ENCODE measurements at places on chromosomes 7 and 10.
A peak's percentile ranks its signal among the peaks of the same experiment; 100 is the strongest.

DNA sequence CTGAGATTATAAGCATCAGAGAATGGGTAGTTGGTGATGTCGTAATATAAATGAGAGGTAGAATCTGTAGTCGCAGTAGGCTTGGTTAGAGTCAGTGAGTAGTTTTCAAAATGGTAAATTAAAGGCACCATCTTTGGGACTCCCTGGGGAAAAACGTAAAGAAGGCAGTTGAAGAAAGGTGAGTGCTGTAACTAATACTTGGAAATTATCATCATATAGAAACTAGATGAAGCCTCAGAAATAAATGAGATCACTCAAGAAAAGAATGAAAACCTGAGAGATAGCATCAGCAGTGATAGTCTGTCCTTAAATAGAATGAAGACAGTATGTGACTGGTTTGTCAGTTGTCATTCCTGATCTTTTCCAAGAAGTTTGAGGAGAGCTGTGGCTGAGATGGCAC, 23.8 kb downstream of the PALS2 start:
- DNase-seq, result no peak

GRCh38 chr7:132500727-132501440, 75.4 kb downstream of the PLXNA4 start:
- no peak for DNase-seq

GRCh38 chr7:150852371-150852905, at the start of gene AOC1:
Gene AOC1 (plus strand): TSS chr7:150852517. CDS start chr7:150856471, 3,954 bp downstream.
- no peak for DNase-seq

- DNase-seq, result no peak
Observed at GRCh38 chr10:79266084-79266483, 81.2 kb upstream of the PPIF start.

DNA sequence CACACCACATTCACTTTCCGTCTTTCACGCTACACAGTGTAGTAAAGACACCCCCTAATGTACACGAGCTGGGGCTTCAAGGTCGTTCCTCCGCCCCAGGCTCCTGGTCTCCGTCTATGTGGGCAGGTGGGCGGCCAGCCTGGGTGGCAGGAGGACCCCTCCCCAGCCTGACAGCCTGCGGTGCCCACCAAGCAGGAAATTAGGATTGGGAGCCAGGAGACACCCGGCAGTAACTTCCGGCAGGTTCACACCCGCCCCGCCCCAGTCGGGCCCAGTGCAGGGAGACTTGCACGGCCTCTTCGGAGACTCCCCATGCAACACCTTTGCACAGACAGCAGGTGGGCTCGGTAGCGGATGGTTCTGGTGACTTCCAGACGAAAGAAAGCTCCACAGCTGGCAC, 27.7 kb upstream of the ADGRA1 start:
- DNase-seq, result no peak

GRCh38 chr7:4722960-4723630, 41.0 kb downstream of the FOXK1 start:
- DNase-seq, result no peak

GRCh38 chr10:14583252-14583651, 191.4 kb downstream of the FAM107B start:
- peak; percentile 71 for DNase-seq

DNA sequence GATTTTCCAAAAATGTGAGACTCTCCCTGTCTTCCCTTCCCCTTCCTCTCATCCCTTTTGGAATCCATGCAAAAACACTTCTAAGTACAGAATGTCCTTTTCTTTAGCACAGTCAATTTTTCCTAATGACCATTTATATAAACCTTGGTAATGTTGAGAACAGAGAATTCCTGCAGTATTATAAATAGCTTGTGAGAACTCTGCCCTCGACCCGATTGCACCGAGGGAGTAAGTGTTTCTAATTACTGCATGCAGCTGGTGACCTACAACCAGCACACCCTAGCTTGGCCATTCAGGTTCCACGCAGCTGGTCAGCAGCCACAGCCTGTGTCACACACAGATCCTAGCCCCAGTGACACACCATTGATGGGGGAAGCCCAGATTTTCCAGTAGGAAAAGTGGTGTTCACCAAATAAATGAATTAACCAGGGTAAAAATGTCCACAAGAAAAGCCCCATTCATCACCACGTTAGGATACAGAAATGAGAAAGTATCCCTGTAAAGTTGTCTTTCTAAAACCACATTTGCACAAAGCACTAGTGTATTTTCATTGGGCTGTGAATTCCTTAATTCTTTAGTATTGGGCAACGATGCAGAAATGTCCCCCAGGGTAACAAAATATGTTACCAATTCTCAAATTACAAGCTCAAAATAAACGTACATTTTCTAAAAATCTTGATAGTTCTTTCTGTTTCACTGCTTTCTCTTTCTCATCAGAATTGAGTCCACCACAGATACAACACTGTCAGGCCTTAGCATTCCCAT, 499.0 kb upstream of the KLF6 start:
- no peak for DNase-seq

- no peak for DNase-seq
Observed at GRCh38 chr10:84727398-84727797, 399.0 kb downstream of the CCSER2 start.

DNA sequence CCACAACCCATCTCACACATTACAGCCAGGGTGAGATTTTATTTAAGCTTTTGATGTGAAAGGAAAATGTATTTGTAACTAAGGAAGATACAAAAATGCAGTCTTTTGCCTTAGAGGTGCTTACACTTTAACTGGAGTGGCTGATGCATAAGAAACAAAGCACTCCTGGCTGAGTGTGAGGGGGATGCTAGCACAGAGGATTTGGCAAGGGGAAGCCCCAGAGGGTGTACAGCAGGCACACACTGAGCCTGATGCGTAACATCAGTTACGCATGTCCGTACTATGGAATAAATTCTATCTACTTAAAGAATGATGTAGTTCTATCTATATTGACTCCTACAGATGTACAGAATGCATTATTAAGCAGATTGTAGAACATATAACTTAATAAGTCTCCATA, 17.8 kb downstream of the GIMAP8 start:
- no peak for DNase-seq

- no peak for DNase-seq
Observed at GRCh38 chr10:1195828-1196227, 139.6 kb downstream of the WDR37 start.

DNA sequence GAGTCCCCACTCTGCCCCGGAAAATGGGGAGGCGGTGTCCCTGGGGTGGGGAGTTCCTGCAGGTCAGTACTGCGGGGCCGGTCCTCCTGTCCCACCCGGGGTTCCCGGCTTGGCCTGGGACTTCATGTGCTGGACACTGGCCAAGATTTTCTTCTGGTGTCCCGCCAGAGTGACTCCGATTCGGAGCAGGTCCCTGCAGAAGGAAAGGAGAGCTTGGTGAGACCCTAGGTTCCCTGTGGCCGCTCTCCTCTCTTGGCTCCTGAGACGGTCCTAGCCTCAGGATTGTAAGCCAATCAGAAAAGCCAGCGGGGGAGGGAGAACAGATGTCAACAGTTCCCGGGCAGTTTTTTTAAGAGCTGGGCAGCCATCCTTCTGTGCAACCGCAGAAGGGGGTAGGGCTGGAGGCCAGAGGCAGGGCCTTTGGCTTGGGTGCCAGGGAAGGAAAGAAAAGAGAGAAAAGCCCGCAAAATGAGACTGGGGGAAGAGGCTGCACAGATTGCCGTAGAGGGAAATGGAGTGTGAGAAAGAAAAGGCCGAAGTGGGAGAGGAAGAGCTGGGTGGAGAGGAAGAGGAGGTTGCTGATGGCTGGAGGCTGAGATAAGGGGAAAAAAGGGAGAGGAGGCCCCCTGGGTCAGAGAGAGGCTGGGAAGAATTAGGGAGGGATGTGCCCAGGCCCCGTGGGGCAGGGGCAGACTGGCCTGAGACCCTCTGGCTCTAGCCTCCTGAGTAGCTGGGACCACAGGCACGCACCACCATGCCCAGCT, 23.7 kb downstream of the EPHB4 start:
- no peak for DNase-seq

- DNase-seq, result no peak
Observed at GRCh38 chr7:2374830-2375728, 20.5 kb downstream of the EIF3B start.

DNA sequence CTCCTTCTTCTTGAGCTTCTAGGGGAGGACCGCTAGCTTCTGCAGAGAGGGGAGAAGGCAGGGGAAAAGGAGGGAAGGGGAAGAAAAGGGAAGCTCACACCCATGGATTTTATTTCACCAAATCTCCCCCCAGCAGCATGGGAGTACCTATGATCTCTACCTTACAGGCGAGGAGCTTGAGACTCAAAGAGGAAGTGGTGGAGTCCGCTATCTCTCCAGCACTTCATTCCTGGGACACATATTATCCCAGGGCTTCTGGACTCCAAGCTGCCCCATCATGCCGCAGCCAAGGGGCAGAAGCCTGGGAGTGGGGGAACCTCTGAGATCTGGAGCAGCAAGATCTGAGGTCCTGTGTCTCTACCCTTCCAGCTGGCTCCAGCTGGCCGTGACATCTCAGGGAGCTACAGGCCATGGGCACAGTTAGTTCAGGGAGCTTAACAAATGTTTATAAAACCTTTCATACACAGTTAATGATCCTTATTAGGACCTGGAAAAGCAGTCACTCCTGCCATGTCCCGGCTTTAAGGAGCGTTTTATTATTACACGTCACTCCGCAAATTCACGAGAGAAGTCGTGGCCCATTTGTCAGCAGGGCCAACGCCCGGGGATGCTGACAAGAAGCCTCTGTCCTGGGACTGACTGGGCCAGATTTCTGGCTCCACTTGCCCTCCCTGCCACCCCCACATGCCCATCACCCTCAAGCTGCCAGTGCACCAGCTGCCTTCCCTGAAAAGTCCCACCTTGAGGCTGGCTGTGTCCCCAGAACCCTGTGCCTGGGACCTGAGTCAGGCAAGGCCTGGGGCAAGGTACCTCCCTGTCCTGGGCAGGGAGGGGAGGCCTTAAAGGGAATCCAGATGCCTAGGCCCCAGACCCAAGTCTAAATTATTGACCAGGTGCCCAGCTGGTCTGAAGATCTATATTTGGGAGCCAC, 132.1 kb upstream of the ZMIZ1 start:
- DNase-seq, result no peak

- no peak for DNase-seq
Observed at GRCh38 chr10:132848291-132848701, 62.3 kb upstream of the NKX6-2 start.

GRCh38 chr10:104842704-104843103, 201.6 kb downstream of the SORCS3 start:
- no peak for DNase-seq

DNA sequence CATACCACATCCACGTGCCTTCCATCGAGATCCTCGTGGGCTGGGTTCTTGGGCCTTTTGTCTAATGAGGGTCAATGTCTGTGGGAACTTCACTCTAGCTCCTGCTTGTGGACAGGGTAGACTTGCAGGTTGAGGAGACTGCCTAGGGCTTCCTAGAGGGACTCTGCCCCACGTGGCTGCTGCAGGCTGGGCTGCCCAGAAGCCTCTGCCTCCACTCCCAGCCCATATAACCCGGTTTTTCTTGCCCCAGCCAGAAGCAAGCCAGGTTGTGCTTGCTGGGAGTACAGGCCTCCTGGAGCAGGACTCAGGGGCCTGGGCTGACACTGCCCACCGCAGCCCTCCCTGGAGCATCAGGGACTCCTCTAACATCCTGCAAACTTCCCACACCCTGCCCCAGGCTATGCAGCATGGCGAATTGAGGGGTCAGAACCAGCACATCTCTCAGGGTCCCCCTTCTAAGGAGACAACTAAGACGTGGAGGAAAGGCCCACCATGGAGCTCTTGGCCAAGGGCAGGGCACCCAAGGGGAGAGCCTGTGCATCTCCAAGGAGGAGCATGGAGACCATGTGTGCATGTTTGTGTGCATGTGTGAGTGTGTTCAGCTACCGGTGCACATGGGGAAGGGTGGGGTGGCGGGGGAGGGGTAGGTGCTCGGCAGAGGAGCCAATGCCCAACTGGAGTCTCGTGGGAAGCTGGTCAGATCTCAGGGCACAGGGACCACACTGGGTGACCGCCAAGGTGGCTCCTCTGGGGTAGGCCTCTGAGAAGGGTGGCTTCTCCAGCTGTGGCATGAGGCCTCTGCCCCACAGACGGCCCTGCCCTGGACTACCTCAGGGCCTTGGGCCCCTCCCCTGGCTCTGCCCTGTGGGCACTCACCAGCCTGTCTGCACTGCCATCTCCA, 62.6 kb downstream of the RASGEF1A start:
- no peak for DNase-seq

- DNase-seq, result no peak
Observed at GRCh38 chr7:102024769-102025391, 207.5 kb downstream of the CUX1 start.

DNA sequence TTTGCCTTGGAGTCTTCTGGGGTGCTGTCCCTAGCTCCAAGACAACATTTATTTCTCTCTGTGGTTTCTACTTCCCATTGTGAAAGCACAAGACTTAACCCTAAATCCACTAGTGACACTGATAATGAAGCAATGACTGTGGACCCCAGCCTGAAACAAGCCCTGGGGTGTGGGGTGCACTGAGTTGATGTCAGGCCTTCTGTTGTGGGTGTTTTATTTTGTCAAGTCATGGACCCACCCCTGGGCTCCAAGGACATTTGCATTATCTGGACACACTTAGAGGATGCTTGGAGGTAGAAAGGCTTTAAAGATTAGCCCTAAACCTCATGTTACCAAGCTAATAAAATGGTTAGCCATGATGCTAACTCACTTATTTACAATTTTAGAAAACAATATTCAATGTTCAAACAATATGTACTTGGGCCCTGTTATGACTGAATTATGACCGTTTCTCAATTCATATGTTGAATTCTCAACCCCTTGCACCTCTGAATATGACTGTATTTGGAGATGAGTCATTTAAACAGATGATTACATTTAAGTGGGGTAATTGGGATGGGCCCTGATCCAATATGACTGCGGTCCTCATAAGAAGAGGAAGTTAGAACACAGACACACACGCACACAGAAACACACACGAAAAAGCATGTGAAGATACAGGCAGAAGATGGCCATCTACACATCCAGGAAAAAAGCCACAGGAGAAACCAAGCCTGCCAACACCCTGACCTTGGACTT, 137.2 kb upstream of the IGFBP3 start:
- DNase-seq, result no peak

DNA sequence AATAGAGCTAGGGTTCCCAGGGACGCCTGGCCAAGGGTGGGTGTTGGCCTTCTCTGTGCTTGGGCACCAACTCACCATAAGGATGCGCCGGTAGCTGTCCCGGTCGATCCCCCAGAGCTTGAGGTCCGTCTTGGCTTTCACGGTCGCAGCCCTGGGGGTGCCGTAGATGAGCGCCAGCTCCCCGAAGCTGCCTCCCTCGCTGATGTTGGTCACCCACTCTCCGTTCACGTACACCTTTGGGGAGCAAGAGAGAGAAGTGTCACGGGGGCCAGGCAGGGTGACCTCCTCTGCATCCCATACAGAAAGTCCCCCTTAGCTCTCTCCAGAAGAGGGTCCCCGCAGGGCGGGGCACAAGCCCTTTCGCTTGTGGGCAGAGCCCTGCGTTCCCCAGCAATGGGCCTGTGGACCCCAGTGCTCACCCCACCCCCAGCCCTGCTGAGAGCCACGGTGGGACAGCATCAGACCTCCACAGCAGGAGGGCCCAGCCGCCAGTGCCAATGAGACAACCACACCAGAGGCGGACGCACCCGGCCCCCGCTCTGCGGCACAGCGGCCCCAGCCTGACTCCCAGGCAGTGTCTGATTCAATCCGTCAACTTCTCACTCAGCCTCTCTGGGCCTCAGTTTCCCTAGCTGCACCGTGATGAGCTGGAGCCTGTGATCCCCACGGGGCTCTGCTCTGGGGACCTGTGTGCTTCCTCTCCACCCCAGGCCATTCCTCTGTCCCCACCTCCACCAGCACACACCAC, 76.6 kb upstream of the PDGFA start:
- DNase-seq, result no peak
